ENCODE measurements at places on chromosomes 16 and 17.

DNA sequence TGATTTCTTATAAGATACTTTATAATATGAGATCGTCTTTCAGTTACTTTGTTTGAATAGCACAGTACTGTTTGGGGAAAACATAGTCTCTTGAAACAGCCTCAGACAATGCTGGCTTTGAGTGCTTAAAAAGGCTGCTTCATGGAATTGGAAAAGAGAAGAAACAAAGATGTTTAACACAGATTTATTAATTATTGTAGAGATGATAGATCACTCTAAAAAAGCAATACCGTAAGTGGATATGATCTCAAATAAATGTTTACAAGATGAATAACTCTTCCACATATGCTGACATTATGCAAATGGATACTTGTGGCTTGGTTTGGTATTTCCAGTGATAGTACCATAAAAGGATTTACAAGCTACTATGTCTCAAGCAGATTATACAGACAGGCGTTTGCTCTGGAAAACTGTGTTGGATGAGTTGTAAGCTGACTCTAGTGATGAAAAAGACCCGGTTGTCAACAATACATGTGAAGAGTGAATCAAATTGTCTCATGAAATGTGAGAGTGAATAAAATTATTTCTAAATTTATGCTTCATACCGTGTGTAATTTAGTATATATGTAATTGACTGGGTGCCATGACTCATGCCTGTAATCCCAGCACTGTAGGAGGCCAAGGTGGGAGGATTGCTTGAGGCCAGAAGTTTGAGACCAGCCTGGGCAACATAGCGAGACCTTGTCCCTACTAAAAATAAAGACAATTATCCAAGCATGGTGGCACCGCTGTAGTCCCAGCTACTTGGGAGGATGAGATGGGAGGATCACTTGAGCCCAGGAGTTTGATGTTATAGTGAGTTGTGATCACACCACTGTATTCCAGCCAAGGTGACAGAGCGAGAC, 105.4 kb downstream of the FTO start:
- DNase-seq, result no peak

- no peak for DNase-seq
Observed at GRCh38 chr17:44001461-44001920, 2.9 kb upstream of the NAGS start.

DNA sequence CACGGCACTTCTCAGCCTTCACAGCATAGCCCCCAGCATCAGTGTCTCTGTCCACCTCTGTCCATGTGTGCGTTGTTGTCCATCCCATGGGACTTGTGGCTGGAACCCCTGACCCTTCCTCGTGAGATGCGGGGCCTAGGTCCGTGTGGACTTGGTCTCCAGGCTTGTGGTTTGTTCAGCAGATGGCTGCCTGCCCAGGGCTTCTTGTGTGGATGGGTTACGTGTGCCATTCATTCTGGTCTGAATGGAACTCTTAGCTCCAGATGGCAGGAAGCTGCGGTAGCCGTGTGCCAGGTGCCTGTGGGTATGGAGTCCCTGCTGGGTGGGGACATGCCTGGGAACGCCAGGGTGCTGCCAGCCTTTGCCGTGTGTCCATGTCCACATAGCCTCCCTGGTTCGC, 31.7 kb upstream of the NUDT16L1 start:
- DNase-seq, result no peak

GRCh38 chr16:65936096-65936495, 430.4 kb upstream of the CDH5 start:
- DNase-seq, result no peak

GRCh38 chr17:55742272-55743102, 8.4 kb upstream of the PCTP start:
- no peak for DNase-seq

DNA sequence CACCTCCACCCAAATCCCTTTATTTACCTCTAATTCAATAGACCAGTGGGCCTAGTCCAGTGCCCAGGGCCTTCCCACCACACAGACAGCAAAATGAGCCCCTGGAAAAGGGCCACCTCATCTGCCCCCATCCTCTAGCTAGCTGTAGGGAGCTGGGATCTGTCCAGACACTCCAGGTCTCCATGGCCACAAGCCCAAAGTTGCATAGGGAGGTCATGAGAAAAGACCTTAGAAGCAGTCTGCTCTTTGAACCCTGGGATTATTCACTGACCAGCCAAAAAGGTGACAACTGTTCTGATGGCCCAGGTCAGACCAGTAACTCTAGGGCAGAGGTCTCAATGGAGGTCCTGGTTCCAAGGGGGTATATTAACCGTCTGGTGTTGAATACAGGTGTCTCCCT, 2.0 kb downstream of the CUEDC1 start:
- DNase-seq, result no peak

DNA sequence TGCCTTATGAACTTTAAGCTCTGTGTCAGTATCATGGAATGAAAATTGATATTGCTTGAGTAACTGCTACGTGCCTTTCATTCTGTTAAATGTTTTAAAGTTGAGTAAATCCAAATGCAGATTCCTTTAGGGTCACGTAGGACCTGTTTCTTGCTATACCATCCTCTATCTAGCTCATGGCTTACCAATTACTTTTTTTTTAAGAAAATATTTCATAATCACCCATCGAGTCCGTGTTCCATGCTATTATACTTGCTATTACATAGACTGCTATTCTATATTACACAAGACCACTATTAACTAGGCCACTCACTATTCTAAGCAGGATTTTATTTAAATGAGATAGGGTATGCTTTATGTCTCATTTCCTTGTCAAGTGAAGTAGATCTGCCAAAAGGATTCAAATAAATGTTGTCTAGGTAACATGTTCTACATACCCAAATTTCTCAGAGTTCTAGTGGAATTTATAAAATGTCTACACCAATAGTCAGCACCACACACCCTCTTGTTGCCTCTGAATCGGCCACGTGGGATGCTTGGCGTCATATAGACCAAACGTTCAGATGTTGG, 11.9 kb downstream of the ANKFN1 start:
- no peak for DNase-seq

DNA sequence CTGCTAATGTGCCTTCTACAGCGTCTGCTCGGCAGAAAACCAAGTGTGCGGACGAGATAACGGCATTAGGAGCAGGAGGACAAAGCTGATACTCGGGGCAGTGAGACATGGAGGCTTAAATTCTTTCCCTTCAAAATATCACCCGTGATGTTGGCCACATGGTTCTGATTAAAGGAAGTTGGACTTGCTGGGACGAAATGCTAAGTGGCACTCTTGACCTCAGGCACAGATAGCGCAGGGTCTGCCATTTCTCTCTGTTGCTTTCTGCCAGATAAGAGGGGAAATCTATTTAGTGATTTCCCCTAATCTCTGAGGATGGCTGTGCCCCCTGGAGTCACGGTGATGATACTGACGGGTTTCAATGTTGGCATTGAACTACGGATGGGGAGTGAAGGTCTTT, 509.6 kb upstream of the EEF2KMT start:
- no peak for DNase-seq

DNA sequence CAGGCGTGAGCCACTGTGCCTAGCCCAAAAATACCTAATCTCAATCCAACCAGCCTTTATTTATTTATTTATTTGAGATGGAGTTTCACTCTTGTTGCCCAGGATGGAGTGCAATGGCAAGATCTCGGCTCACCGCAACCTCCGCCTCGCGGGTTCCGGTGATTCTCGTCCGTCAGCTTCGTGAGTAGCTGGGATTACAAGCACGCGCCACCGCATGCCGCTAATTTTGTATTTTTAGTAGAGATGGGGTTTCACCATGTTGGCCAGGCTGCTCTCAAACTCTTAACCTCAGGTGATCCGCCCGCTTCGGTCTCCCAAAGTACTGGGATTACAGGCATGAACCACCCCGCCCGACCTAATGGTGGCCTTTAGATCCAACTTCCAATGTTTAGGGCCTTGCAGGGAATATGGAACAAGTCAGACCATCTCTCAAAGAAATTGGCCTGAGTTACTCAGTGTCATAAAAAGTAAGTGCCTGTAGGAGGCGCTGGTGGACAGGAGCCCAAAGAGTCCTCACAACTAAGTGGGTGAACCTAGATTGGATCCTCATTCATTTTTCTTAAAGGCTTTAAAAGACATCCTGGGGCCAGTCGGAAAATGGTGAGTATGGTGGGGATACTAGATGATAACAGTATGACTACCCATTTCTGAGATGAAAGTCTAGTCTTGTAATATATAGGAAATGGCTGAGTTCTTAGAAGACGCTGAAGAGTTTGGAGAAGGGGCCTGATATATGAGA, 4.6 kb downstream of the ZSCAN10 start:
- peak; percentile 78 for DNase-seq
